ENCODE measurements at places on chromosomes 5 and 9.

DNA sequence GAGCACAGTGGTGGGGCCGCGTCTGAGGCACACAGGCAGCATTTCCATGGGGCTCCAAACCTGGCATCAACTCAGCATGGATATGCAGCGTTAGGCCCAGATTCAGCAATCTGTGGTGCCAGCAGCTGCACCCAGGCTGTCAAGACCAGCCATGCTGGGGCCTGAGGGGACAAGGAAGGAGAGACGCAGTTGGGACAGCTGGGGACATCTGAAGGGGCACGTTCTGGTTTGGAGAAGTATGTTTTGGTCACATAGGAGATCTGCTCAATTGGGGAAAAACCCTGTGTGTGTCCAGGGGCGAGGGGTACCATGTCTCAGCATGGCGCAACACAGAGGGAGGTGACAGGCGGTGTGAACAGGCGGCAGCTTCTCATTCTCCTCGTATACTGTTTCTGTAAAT lies 66.6 kb upstream of the ECM2 start:
- no peak for DNase-seq

- DNase-seq: no peak
These were observed 199.6 kb downstream of the GAS1 start for GRCh38 chr9:86747711-86748110.

DNA sequence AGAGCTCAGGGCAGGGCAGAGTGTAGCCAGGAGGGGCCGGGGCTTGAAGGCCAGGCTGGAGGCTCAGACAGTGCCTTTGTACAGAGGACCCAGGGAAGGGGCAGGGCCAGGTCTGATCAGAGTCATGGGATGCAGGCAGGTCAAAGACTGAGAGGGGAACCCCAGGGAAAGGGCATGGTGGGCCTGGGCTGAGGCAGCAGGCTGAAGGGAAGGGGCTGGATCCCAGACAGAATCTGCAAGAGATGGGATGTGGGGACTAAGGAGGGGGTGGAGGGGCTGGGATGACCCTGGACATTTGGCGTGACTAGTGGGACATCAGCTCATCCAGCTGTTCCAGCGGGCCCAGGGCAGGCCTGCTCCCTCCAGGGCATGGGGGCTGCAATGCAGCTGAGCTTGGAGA lies 15.5 kb upstream of the MRNIP start:
- no peak for DNase-seq

DNA sequence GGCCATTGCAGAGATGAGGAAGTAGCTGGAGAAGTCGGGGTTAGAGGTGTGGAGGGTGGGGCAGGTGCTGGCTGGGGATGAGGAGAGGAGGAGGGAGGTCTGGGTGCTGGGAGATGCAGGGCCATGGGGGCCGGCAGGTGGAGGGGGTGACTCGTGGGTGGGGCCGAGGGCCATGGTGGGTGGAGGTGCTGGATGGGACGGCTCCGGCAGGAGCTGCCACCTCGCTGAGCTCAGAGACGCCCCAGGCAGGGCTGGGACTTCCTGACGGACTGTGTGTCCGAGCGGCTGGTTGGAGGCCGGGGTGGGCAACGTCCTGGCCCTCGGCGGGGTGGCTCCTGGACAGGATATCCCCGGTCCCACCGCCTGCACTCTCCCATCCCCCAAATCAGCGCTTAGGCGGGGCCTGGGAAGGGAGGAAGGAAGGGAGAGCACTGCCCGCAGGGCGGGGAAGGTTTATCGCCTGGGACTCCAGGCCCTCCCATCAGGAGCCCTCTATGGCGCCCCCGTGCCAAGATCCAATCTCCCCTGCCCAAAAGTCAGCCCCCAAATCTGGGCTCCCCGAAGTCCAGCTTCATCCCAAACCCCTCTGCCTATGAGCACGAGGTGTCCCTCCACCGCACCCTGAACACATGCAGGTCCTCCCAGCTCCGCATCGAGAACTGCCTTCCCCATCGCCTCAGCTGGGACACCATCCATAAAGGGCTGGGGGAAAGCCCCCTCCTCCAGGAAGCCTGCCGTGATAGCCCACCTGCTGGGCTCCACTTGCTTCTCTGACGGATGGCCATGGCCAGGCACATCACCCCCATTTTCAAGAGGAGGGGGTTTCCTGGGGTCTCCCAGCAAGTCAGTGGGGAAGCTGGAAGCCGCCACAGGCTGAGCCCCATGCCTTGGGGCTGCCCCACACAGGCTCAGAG lies 58.3 kb upstream of the NOTCH1 start:
- DNase-seq: no peak

GRCh38 chr9:131274674-131275331 lies 1.5 kb downstream of the FAM78A start:
- DNase-seq: no peak

DNA sequence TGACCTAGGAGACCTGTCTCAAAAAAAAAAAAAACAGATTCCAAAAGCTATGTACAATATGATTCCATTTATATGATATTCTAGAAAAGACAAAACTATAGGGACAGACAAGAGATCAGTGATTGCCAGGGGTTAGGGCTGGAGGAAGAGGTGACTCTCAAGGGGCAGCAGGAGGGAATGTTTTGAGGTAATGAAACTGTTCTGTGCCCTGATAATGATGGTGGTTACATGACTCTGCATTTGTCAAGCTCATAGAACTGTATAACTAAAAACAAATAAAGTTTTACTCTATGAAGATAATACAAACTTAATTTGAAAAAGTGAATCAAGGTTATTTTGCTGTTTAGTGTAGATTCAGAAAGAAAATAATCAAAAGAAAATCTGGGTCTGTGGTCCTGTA lies 125.3 kb upstream of the IQGAP2 start:
- DNase-seq: no peak

GRCh38 chr9:14271093-14271673 lies 42.8 kb downstream of the NFIB start:
- peak; percentile 16 for DNase-seq

DNA sequence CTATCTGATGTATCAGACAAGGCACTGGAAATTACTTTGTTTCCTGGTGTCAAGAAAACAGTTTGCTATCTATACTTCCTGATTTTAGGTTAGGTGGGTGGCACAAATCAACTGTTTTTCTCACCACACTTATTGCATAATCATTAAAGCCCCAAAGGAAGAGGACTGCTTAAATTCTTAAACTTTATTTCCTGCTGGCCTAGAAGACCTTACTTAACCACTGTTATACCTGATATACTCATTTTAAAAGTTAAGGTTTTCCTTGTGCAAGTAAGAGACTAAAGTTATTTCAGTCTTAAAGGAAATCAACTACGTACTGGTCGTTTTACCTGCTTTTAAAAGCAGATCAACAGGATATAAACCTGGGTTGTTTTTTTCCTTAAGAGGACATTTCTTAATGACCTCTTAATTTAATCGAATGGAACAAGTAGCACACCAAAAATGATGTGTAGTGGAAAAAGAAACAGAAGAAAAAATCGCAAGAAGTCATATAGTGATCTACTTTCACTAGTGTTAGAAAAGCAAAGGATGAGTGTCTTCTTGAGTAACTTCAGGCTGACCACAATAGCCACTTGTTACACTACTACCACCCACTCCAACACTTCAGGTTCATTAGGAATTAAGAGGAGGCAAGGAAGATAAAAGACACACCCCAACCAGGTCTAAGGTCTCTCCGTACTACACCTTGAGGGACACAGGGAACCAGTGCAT lies 974 bp downstream of the CLINT1 start:
- DNase-seq: no peak

GRCh38 chr9:2228641-2229040 lies 213.5 kb downstream of the SMARCA2 start:
- DNase-seq: no peak

DNA sequence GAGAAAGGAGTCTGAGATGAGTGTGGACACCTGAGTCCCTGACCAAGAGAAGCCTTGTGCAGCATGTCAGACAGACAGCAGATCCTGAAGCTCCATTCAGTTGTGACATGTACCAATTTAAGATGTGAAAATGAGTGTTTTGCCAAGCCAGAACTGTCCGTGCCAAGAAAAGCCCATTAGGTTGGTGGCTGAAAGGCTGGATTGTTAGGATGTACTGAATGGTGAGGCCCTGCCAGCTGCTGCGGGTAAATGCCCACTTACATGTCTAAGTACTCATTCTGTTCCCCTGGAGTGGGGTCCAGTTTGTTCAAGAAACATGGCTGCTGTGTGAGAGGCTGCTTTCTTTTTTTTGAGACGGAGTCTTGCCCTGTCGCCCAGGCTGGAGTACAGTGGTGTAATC lies 14.6 kb downstream of the DAPK1 start:
- no peak for DNase-seq

All from WTC11 (cell line).